CMK (cell line): ENCODE measurements at places on chromosomes 11 and 22.

GRCh38 chr11:9664276-9665171, 647 bp downstream of the SWAP70 start:
- no peak for DNase-seq

- DNase-seq = no peak
These were observed 81.7 kb downstream of the C11orf91 start for GRCh38 chr11:33618956-33619355.

DNA sequence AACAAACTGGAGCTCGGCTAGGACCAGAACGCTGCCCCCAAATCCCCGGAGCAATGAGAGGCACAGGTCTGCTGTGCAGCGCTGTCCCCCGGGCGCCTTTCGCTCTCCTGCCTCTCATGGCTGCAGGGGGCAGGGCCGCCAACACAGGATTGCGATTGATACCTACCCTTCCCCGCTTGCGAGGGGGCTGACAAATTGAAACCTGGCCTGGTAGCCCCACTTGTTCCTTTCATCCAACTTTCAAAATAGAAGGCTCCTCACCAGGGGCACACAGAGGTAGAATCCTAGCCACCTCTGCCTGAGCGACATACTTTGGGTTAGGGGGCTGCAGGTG, 642 bp upstream of the CASTOR1 start:
- no peak for DNase-seq

- no peak for DNase-seq
These were observed 299.6 kb downstream of the KIRREL3 start for GRCh38 chr11:126700768-126701519.

DNA sequence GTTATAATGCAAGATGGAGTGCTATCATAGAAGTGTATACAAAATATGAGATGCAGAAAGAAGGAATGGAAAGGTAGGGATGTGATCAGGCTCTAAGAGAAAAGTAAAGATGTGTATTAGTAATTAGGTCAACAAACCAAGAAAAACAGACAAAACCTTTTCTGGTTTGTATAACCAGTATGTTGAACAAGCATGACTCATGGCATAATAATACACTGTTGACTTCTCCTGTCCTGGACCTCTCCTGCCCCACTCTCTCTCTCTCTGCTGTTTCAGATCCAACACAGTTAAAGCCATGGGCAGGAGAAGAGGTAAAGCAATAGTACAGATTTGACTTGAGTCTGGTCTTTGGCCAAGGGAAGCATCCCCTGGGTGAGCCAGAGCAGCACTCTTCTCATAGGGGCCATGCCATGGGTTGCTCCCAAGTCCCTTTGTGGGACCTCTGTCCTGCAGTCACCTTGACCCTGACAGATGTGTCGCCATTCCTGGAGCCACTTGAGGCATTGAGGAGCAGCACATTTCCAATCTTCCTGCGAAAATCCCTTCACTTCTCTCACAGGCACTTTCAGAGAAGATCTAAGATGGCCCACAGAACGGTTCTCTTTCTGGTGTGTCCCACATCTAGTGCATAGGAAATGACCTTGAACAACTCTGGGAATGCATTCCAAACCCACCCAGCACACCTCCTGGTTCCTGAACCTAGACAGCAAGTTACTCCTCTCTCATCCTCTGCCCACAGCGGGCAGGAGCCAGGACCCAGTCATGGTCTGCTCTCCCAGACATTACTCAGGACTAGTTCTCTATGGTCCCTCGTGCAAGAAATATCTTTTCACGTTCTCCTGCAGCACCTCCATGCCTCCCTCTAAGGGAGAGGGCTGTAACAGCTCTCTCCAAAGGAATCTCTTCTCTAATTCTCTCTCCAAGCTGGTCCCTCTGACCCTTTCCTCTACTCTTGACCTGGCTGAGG, 58.2 kb upstream of the PRSS23 start:
- DNase-seq = no peak

DNA sequence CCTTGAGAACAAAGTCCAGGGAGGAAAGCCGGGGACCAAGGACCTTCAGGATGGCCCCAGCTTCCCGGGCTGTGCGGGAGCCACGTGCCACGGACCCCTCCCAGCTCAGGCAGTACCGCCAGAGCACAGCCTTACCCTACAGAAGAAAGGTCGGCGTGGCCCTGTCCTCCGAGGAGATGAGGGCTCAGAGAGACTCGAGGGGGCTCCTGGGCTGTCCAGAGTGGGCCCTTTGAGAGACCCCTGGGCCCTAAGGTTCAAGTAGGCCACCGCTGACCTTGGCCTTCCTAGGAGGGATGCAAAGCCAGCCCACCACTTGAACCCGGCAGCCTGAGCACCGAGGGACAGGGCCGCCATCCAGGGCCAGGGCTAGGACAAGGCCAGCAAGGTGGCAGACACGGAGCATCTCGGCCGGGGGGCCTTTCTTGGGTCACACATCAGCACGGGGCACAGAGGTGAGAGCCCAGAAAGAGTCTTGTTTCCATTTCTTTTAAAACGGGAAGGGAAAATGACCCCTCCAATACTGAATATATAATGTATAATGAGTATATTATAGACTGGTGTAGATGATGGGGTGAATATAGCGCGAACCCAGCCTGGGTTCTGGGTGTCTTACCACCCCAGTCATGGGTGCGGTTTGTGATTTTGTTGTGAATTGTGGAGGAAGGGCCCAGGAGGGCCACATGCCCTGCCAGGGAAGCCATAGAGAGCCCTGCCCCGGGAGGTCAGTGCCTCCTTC, 34.4 kb upstream of the PPARA start:
- no peak for DNase-seq

GRCh38 chr11:680970-681369, 14.1 kb downstream of the DEAF1 start:
- no peak for DNase-seq

- no peak for DNase-seq
These were observed 10.8 kb downstream of the PARVA start for GRCh38 chr11:12388173-12388572.

GRCh38 chr11:78060533-78060932, 3.1 kb upstream of the THRSP start:
- DNase-seq = no peak

DNA sequence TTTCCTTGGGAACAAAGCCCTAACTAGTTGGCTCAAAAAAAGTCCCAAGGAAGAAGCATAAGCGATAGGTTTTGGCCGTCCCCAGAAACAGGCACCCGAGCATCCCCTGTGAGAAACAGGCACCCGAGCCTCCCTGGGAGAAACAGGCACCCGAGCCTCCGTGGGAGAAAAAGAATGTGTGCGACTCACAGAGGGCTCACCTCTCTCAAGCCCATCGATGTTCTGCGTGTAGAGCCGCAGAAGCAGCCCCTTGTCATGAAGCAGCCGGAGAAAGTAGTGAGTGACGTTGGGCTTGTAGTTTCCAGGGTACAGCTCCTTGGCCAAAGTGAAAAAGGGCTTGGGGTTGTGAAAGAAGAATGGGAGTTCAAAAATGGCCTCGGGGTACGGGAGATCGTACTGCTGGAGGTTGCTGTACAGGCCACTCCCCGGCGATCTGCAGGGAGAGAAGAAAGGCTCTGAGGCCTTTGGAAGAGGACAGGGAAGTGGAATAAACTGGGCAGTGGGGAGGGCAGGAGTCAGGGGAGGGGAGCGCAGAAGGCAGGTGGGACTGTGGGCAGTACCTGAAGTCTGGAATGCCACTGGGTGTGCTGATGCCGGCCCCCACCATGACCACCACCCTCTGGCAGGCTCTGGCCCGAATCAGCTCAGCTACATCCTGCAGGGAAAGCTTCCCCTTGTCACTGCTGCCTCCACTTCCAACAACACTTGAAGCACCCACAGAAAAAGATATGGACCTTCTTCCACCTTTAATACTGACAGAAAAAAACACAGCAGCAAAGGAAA, 3.2 kb downstream of the SIRT3 start:
- DNase-seq = no peak

DNA sequence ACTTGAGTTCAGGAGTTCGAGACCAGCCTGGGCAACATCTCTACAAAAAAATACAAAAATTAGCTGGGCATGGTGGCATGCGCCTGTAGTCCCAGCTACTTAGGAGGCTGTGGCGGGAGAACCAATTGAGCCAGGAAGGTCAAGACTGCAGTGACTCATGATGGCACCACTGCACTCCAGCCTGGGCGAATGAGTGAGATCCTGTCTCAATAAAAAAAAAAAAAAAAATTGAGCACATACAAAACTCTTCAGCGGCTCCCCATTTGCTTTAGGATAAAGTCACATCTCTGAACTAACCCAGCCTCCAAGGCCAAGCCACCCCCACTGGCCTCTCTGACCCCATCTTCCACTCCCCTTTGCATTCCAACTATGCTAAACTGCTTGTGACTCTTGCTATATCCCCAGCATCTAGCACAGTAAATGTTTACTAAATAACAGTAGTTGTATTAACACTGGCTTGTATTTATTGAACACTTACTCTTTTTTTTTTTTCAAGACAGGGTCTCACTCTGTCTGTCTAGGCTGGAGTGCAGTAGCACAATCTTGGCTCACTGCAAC, 28.9 kb downstream of the CREB3L1 start:
- no peak for DNase-seq

- DNase-seq = no peak
These were observed 13.6 kb upstream of the BID start for GRCh38 chr22:17787716-17788330.

DNA sequence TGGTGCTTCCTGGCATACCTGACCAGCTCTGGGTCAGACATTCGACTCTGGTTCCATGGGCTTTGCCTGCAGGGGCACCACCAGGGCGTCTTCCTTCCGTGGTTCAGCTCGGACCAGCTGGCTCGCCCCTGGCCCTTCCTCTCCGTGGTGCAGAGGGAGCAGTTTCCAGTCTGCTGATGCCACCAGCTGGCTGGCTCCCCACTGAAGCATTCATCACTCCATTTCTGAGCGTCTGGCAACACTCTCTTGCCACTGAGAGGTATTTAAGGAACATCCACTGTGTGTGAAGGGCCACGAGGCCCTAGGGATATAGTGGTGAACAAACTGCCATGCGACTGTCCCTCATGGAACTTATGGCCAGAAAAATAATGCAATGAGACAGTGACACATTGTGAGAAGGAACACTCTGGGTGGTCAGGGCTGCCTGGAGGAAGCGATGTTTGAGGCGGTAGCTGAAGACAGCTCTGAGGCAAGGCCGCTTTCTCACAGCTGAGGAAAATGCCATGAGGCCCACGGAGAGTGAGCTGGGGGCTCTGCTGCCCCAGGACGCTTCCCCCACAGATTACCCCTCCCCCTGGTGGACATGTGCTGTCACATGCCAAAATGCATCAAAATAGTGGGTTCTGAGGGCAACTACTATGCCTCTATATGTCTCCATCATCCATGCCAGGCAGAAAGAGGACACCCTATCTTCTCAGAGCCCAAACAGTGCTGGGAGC, 44.9 kb upstream of the ARFGAP3 start:
- no peak for DNase-seq

GRCh38 chr22:36027935-36028645, 534 bp downstream of the RBFOX2 start:
- peak; percentile 14 for DNase-seq

GRCh38 chr11:59144096-59144495, 1.4 kb downstream of the FAM111A start:
- no peak for DNase-seq

GRCh38 chr11:91187314-91187713, 964.5 kb upstream of the CHORDC1 start:
- no peak for DNase-seq

DNA sequence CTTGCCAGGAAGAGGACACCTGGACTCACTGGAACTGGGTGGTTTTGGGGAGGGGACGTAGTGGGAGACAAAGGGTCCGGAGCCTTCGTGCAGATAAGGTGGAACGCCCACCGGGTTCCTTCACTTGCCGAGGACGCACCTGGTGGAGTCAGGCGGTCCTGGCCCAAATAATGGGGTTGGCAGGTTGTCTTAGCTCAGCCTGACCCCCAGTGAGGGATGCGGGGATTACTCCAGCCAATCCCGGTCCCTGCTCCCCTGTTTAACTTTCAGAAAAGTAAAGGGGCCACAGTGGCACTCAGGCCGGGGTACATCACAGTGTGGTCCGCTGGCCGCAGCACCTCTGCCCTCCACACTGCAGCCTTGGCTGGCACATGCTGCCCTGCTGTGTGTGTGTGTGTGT, 18.0 kb downstream of the A4GALT start:
- no peak for DNase-seq

DNA sequence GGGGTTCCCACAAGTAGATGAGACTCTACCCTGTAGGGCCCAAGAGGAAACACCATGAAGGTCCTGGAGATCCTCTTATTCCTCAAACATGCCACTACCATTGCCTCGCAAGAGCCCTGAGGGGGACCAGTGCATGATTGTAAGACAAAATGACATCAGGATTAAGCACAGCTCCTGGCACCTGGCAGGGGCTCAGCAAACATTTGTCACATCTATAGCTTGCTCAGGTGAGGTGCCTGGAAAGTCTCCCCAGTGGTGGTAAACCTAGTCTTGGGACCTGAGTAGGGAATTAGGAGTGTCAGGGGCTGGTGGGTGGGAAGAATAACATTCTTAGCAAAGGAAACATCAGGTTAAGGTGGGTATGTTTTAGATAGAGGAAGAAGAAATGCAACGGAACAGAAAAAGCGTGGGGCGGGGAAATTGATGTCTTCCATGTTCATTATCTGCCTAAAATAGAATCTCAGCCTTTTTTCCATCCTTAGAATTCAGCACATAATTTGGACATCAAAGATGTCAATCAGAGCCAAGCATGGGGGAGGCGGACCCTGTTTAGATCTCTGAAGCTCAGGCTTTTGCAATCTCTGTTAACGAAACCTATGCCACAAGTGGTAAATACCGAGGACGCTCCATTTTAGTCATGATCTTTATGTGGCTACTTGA, 924 bp downstream of the YPEL1 start:
- DNase-seq = no peak

DNA sequence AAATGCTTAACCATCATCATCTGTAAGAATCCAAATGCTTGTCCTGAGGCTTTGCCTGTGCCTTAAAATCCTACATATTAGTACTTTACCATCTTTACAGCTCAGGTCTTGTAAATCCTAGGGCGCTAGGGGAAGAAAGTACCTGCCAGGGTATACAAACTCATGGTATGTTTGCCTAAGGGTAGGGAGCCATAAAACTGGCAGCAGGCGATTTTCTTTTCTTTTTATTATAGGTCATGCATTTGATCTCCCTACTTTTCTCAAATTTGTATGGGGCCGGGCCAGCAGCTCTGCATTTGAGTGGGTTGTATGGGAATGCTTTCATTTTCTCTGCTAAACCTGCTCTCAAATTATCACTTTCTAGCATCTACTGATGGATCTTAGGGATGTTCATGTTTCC, 24.0 kb upstream of the ZBED5 start:
- no peak for DNase-seq

DNA sequence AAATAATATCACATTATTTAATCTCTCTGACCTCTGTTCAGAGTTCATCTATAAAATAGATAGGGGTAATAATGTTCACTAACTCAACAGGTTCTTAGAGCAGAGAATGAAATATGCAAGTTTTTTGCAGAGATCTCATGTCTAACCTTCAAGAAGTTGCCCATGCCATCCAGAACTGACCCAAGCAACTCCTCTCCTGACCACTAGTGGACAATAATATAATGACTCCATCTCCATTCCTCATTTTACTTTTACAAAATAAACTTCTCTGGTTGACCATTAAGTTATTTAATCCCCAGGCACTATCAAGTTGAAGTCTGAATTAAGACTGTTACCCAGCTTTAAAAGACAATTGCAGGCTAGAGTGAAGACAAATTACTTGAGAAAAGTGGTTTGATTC, 382.6 kb downstream of the KCNA4 start:
- no peak for DNase-seq
